ENCODE measurements at places on chromosomes 7 and 10.

- no peak for DNase-seq
Observed at GRCh38 chr10:19014034-19014433, 34.6 kb upstream of the MALRD1 start.

- no peak for DNase-seq
Observed at GRCh38 chr7:155299535-155300202, 2.0 kb downstream of the INSIG1 start.

GRCh38 chr10:3747248-3747960, 37.6 kb downstream of the KLF6 start:
- no peak for DNase-seq

GRCh38 chr7:107920048-107920772, 29.2 kb downstream of the DLD start:
- no peak for DNase-seq

GRCh38 chr7:130524628-130525027, 32.7 kb downstream of the MEST start:
- DNase-seq = no peak

DNA sequence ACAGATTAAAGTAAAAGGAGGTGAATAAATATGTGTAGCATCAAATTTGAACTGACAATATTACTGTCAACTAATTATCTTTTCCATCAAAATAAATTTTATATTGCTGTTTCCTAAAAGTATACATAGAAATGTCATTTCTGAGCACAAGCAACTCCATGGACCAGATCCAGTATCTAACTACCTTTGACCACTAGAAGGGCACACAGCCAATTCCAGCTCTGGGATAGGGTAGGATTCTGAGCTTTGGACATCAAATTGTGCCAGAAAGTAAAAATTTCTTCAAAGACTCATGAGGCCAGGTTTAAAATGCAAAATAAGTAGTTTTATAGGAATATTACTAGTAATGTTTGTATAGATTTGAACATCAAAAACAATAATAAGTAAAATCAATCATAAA, 29.7 kb downstream of the AKR1C3 start:
- DNase-seq = no peak

DNA sequence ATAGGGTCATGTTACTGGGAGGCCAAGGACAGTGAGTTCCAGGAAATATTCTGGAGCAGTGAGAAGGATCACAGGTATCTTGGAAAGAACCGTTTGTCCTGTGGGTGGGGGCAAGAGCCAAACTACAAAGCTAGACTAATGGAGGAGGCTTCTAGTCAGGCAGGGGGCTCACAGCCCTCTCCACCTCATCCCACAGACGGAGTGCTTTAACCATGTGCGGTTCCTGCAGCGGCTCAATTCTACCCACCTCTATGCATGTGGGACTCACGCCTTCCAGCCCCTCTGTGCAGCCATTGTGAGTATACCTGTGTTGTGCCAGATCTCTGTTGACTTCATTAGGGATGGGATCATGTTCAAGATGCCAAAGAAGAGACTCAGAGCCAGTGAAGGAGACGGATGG, 8.1 kb downstream of the SEMA4G start:
- DNase-seq = no peak

- DNase-seq = no peak
Observed at GRCh38 chr10:34102237-34102673, 712.8 kb downstream of the PARD3 start.

DNA sequence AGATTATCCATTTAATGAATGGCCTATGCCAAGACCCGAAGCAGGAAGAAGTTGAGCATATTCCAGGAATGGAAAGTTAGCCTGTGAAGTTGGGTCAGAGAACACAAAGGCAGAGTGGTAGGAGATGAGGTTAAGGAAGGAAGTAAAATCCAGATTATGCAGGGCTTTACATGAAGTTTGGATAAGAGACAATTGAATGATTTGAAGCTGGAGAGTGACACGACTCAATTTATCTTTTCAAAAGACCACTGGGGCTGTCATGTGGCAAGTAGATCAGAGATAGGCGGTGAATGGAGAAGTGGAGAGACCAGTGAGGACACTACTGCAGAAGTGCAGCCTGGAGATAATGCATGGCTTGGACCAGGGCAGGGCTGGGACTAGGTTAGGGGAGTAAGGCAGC, 7.2 kb upstream of the CNOT4 start:
- DNase-seq = no peak

DNA sequence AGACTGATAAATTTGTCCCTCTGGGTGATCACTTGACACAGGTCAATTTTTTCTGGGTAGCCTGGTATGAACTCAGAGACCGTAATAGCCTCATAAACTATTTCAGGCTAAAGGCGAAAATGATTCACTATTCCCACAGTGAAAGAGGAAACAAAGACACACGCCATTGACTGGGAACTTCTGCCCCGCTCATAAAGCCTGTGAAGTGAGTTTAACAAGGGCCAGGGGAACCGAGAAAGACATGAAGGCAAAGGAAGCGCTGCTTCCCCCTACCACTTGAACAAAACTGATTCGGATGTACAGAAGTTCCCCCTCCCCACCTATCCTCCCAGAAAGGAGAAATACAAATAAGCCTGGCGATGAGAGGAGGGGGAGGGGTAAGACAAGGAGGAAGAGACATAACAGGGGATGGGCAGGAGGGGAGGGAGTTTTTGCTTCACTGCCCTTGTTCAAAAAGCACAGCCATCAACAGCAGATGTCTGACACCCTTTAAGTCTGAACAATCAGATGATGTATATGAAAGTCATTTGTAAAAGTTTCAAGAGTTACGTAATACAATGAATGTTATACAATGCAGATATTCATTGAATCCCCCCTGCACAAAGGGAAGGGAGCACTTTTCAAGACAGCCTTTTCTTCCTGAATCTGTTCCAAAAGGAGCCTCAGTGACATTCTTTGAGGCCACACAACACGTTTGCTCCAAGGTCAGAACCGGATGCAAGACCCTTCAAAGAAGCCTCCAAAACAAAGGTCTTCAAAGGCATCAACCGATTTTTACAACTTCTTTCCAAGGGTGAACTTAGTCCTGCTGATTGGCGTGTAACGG, 734 bp downstream of the ABCB4 start:
- no peak for DNase-seq

DNA sequence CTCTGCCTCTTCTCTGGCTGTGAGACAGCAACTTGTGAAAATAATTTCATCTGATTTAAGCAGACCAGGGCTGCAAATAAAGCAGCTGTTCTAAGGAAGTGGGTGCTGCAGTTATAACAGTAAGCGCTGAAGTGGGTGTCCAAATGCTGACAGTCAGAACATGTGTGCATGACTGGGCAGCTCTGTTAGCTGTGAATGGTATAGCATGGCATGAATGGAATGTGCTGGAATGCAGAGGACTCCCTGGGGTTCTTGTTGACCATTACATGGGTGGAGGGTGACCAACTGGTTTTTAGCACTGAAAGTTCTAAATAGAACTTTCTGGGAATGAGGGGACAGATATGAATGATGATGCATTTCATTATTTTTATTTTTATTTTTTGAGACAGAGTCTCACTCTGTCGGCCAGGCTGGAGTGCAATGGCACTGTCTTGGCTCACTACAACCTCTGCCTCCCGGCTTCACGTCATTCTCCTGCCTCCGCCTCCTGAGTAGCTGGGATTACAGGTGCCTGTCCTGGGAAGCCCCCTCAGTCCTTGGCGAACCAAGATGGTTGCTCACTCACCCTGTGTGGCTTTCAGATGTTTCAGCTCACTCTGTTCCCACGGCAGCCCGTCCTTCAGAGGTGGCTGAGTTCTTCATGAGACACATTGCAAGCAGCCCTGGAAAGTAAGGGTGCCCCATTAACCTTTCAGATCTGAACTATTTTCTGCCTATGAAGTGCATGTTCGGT, 319.8 kb upstream of the PHYHIPL start:
- DNase-seq = no peak
